ENCODE measurements at places on chromosomes 12 and 14.

DNA sequence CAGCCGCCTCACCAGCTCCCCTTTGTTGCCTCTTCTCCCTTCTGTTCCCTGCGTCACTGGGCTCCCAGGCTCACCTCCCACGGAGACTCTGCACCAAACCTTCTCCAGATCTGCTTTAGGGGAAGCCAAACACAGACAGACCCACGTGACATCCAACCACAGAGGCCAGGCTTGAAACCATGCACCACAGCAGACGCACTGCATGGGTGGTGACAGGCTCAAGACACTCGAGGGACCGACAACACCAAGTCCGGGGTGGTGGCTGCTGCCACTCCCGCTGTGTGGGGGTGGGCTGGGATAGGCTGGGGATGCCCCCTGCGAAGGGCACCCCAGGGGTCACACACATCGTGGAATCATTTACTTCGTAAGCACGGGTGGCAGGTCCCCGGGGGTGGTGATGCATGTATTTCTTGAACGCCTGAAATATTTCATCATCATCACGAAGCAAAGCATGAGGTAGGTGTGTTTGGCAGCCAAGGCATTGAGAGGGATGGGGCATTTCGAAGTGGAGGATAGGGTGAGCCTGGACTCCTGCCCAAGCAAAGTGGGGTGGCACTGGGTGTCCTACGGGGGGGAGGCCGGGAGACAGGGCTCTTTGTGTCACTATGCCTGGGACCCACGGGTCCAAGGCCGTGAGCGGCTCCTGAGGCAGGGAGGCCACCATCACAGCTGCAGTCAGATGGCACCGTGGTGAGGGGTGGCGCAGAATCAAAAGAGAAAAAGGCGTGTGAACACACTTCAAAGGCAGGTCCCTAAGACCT is 66.8 kb upstream of the RFLNA start:
- DNase-seq, result no peak

GRCh38 chr14:37625597-37626595 is 30.5 kb downstream of the TTC6 start:
- DNase-seq, result no peak

DNA sequence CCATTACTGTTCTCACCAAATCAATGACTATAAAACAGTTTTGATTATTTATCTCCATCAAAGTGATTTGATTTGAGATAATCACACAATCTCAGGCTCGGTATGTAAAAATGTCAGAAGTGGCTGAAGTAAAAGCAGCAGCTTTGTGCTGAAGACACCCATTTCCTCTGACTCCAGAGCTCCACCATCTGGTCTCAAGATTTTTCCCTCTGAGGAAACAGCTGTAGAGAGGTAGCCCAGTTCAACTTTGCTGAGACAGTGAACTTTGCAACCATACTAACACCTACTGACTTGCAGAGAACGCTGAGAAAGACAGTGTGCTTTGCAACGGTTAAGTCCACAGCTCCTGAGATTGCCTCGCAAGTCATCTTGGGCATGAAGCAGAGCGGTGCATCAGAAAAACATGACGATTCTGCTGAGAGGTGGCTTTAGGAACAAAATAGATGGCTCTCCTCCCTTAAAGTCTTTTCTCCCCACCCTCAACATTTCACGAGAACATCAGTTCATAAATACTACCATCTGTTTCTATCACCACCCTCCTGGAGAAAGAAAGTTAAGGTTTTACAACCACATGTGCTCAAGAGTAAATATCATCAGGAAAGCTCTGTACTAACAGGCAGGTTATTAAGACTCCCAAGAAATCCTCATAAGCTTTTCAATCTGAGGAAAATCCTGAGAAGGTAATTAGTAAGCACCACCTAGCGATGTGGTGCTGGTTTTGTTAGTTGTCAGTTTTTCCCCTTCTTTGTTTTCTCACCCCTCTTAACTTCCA is 34.8 kb downstream of the HIGD1C start:
- DNase-seq, result peak; percentile 66

DNA sequence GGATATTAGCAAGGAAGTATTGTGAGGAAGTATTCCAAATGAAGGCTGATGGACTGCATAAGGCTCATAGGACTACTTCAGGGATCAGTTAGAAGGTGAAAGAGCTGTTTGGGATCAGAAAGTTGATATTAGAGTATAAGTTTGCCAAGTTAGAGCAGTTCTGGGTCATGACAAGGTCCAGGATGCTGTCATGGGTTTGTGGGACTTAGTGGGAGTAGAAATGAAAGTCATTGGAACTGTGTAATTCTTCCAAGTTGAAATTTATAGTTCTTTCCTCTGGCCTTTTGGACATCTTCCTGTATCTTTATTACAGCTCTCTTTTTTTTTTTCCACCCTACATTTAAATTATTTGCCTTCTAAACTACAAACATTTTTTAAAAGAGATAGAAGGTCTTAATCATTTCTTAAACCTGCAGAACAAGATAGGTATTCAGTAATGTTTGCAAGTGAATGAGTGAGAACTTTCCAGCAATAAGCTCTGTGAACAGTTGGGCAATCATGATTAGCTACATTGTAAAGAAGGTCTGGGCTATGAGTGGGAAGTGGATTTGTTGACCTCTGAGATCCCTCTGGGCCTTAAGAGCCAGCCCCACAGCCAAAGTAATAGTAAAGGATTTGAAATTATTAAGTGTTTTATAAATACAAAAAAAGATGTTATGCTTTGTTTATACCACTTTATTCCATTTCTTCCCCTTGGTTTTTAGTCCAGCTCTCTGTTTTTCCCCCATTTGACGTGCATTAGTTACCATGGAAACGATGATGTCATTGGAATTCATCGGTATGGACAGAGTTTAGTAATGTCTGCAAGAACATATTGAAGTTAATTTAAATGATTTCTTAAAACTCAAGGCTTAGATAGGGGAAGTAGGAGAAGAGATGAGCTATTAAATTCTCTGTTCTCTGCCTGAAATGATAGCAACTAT is 247.9 kb upstream of the ARHGAP5 start:
- peak; percentile 9 for DNase-seq

GRCh38 chr12:52164624-52165023 is 27.2 kb downstream of the KRT80 start:
- no peak for DNase-seq

GRCh38 chr12:49332441-49332861 is 4.5 kb downstream of the C1QL4 start:
- no peak for DNase-seq

DNA sequence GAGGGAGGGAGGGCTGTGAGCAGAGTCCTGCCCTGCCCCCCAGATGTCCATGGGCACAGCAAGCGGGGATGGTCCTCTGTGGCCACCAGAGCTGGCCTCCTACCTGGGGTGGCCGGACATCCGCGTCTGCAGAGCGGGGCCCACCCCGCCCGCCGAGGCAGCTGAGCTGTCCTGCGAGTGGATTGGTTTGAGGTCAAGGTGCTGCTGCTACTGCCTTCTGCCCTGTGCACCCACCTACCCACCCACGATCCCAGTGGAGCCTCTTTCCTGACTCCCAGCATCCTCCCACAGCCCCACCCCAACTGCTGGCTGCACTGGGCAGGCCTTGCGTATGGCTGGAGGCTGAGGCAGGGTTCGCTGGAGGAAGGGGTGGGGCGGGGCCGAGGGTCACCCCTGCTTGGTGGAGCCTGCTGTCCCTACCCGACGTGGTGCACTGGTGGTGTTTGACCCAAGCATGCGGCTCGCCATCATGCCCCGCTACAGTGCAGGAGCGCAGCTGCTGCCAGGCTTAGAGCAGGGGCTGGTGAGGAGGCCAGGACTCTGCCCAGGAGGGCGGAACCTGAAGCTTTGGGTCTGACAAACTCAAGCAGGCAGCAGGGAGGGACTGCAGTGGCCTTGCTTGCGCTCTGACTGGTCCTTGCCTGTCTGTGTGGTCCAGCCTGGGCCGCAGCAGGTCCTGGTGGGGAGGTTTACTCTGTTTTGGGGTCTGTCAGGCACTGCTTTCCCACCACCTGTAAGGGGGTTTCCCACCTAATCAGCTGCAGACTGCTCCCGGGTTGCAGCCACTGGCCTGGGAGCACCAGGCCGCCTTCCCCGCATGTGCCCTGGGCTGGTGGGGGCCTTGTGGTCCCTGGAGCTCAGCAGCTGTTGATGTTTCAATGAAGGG is 23.7 kb downstream of the CEP170B start:
- DNase-seq, result no peak

DNA sequence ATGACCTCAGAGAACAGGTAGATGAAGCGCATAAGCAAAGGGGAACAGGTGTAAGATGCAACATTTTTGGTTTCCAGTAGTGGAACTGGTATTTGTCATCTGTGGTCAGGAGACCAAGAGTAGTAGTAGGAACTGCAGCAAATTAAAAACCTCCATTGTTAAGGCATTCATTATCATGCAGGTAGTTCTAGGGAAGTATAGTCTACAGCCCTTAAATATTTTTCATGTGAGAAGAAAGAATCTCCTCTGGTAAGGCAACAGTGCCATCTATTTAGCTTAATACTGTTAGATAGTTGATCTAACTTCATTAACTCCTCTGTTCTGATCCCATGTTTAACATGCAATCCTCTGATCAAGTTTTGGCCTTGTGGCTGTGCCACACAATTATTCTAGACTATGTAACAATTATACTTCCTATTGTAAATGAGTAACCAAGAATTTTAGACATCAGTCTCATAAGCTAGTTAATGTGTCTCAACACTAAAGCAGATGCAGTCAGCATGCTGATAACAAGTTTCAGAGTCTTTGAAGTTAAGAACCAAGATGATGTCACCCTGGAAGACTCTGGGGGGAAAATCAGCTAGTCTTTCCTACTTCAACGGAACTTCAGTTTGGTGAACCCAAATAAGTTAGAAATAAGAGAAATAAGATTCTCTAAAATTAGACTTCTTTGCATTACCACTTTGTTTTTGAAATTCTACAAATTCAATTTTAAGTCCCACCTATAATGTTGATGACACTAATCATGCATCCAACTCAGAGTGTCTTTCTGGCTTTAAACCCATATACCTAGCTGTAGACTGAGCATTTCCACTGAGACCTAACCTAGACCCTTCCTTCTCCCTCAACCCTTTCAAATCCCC is 70.9 kb downstream of the STXBP6 start:
- DNase-seq, result no peak

DNA sequence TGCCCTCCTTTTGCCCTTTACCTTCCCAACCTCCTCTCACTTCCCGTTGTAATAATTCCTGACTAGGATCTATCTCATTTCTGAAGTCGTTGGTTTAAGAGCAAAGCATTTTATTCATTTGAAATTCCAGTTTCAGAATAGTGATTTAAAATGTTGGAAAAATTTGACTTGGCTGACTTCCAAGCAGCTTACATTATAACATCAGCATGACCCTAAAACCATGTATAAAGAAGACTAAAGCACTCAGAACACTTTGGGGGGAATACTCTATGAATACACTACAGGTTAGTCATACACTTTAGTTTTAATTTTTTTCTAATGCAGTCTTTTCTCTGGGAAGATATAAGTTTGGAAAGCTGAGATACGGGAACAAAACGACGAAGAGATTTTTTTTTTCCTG is 161.1 kb downstream of the BTG1 start:
- DNase-seq, result no peak

- DNase-seq, result no peak
Observed at GRCh38 chr12:26275313-26276131, 80.1 kb downstream of the SSPN start.

DNA sequence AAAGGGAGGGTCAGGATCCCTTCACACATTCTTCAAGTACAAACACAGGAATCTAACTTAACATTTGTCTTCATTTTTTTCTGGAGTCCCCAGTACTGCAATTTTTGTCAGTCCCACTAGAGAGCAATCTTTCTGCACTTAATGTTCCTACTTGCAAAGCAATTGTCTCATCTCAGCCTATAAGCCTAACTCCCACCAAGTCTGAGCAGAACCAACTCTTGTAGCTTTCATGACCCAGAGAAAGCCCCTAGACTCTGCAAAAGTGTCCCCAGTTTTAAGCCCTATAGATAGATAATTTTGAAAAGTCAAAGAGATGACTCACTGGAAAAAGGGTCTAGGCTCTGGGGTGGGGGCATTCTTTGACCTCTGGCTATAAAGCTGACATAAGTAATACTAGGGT is 1.8 kb upstream of the ZBTB39 start:
- DNase-seq, result peak; percentile 56

- DNase-seq, result peak; percentile 10
Observed at GRCh38 chr14:82855912-82856391, 1322.3 kb upstream of the SEL1L start.

- DNase-seq, result no peak
Observed at GRCh38 chr14:97401714-97402113, 604.5 kb downstream of the VRK1 start.

DNA sequence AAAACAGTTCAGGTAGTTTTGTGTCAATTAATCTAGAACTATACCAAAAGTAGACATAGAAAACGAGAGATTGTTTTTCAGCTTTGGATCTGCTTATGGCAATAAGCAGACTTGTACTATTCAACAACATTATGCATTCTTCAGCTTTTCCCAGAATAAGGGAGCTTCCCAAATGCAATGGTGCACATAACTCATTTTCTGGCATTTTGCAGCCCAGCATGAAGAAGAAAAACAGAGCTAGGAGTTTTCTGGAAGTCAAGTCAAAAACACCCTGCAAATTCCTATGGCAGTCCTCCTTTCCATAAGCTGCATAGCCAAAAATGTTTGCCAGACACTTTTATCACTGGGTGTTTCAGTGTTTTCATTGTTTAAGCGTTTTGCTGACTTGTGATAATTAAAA is 314.7 kb downstream of the NAV3 start:
- DNase-seq, result no peak

DNA sequence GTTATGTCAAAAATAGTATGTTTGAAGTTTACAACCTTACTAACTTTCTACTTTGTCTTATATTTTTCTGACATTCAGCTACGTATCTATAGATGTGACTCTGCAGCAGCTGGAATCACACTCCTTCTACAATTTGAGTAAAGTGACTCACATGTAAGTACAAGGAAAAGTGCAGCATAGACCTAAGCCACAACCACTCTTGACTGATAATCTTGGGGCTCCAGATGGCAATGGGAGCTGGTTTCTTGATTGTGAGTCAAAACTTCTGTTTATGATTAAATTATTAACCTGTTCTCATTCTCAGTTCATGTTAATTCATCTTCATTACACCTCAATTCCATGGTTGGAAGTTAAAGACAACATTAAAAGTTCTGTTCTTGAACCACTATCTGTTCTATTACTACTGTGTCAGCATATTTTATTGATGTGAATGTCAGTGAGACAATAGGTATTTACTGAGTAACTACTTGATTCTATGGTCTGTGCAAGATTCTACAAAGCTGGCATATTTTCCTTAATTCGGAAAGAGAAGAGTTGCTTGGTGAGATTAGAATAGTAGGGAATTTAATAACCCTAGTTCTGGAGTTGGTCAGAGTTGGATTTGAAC is 112.9 kb downstream of the TSHR start:
- no peak for DNase-seq
